ENCODE measurements at places on chromosomes 1 and 21. TPM values are rescaled to one million over a fixed set of nuclear protein-coding genes. Genes with fewer than 3 reads are reported as not detected.

LMOD1 gene
- 0.16 TPM for total RNA-seq

HES5 gene
- 36.3 TPM for total RNA-seq

DNA sequence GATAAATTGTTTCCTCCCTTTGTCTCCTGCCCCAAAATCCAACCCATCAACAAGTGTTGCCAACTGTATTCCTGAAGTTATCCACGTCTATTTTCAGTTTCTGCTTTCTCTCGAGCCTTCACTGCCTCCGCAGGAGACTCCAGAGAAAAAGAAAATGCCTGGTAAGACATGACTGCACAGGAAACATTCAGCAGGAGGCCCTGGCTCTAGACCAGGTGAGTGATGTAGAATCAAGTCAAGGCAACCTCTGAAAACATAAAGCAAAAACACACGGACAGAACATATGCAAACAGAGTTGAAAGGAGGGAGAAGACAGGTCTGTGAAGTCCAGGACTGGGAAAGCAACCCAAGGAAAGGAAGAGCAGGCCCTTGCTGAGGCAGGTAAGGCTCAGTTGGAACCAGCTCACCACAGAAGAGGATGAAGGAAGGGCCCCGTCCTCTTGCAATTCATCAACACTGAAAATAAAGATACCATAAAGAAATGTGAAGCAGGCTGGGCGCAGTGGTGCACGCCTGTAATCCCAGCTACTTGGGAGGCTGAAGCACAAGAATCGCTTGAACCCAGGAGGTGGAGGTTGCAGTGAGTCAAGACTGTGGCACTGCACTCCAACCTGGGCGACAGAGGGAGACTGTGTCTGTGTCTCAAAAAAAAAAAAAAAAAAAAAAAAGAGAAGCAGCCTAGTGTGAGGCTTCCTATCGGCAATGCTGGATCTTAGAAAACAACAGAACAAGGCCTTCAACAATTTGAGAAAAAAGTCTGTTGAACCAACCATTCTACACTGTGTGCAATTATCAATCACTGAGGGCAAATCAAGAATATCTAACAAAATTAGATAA, 8.8 kb downstream of the NOL9 start:
- no peak for ATAC-seq

DNA sequence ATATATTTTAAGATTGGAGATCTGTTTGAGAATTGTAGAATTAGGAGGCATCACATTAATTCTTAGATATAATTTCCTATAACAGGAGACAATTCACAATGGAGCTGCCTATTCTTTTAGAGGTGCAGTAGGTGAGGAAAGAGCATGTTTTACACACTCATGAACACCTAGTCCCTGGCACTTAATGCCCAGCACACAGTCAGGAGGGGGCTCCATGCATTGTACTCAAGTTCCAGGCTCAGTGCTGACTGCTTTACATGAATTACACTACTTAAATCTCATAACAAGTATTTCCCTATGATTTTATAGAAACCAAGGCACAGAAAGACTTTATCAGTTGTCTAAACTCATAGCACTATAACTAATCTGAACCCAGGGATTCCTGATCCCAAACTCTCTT, 360 bp upstream of the GBP3 start:
- ATAC-seq = no peak

S100A7A gene
- total RNA-seq = 0.19 TPM

DNA sequence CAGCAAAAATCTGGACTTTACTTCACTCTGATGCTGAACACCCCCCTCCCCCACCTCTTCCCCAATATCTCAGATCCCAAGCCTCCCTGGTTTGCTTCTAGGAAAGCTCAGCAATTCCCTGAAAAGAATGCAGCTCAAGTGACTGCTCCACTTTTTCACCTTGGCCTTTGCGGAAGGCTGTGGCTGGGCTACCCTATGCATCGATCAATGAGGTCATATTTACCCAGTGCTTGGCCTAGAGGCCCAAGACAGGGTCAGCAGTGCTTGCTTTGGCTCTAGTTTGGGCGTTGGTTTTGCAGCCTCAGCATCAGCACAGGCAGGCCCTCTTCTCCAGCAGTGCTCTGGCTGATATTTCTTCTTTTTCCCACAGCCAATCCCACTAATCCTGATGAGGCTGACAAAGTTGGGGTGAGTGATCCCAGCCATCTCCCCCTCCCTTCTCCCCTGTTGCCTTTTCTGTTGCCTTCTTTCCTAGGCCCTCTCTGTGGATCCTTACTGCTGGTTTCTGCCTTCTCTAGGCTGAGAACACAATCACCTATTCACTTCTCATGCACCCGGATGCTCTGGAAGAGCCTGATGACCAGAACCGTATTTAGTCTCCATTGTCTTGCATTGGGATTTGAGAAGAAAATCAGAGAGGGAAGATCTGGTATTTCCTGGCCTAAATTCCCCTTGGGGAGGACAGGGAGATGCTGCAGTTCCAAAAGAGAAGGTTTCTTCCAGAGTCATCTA, 14.2 kb downstream of the FCGR2B start:
- no peak for ATAC-seq

DNA sequence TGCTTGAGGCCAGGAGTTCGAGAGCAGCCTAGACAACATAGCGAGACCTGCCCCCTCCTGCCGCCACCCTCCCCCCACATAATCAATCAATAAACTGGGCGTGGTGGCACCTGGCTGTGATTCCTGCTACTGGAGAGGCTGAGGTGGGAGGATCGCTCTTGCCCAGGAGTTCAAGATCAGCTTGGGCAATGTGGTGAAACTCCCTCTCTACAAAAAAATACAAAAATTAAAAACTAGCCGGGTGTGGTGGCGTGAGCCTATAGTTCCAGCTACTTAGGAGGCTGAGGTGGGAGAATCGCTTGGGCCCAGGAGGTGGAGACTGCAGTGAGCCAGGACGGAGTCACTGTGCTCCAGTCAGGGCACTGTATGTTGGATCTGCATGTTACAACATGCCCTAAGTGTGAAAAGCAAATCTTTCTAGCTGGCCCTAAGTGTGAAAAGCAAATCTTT, 7.0 kb upstream of the MDM4 start:
- no peak for ATAC-seq

SLC44A3 gene
- 0.45 TPM for total RNA-seq

SOX13 gene
- total RNA-seq = 31.8 TPM

All from motor neuron (in vitro differentiated cells).